ENCODE measurements at places on chromosomes 7 and 10.

GRCh38 chr7:40244226-40244625 is 109.4 kb downstream of the SUGCT start:
- no peak for DNase-seq

DNA sequence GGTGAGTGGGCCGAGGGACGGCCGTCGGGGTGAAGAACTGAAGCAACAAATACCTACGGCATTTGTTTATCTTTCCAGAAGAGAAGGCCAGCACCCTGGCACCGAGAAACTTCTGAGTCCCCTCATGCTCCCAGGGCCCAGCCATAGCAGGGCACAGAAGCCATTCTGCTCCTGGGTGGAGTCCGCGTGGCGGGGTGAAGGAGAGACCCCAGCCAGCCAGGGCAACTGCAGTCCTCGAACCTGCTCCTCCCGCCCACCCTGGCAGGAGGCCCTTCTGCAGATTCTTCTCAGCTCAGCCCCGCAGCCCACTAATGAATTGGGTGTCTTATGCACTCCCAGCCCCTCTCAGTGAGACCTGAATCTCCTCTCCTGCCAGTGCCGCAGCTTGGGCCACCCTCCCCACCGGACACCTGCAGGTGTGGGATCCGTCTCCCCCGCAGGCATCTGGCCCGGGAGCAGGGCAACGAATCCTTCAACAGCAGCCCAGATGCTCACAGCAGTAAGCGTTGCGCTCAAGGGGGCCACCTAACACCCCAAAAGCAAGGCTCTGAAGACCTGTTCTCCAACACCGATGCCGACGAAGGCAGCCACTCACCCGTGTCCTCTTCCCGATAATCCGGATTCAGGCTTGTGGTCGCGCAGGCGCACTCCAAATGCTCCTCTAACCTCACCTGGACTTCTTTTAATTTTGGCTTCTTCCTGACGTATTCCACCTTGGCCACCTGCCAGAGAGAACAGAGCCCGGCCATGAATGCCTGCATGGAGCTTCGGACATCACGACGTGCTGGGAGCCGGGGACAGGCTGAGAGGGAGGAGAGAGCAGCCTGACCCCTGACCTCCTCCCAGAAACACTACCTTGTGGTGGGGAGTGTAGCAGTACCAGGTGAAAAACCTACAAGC is 18.9 kb downstream of the PDGFA start:
- DNase-seq, result no peak

DNA sequence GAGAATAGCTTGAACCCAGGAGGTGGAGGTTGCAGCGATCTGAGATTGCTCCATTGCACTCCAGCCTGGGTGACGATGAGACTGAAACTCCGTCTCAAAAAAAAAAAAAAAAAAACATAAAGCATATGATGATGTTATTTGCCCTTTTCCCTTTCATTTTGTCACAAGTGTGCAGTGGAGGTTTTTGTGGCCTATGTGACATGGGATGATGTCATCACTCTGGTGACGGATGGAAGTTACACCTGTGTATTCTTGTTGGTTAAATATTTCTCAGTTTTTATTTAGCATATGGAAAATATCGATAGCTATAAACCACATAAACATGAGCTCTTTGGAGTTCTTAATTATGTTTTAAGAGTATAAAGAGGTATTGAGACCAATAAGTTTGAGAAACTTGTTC is 71.8 kb upstream of the EMX2 start:
- no peak for DNase-seq

DNA sequence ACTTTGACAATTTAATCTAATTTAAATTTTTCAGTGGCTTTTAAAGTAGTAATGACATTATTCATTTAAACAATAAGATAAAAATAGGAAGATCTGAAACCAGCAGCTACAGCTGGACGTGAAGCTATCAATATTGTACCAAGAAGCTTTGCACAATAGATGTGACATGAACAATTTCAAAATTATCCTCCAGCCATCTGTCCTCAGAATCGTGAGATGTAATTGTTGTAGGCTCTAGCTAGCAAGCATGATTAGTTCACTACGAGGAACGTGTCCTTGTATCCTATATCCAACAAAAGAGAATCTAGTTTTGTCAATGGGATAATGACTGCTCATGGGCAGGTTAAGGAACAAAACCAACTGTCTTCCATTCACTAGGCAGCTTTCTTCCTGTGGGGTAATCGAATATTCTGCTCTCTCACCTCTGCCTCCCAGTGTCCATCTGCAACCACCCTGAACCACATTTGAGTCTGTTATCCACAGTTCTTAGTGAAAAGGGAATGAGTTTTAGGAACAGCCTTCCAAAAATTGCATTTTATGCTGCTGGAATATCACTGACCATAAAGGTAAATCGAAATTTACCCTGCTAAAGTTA is 247.3 kb downstream of the PARD3 start:
- DNase-seq, result no peak

DNA sequence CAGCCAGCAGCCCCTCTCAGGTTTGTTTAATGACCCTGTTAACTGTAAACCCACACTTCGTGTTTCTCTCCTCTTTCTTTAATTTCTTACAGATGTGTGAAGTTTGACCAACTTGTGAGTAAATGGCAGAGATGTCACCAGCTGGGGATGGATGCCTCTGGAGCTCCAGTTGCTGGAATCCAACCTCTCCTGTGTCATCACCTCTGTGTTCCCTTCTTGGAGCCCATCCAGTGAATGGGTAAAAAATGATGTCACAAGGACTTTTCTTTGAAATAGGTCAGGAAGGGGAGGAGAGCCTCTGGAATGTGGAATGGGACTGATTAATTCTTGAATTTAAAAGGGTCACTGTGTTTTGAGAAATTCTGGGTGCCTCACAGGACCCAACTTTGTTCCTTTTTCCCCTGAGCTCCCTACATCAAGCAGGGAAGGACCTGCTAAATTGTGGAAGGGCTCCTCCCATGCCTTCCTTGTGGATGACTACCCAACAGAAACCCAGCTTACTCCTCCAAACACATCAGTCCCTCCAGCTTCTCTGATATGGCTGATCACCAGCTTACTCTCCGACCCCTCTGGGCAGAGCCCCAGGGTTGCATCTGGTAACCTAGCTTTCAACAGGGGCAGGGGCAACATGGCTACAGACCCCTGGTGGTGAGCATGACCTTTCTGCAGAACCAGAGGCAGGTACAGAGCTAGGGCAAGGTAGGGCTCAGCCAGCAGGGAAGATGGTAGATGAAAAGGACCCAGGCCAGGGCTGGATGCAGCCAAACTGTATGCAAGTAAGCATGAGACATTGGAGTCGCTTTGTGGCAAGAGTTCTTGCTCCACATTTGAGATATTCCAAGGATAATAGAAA is 67.5 kb downstream of the STRA8 start:
- DNase-seq, result no peak

- no peak for DNase-seq
Measured at GRCh38 chr7:48251766-48252165, 80.5 kb downstream of the ABCA13 start.

GRCh38 chr10:110093722-110094121 is 85.9 kb downstream of the ADD3 start:
- no peak for DNase-seq

DNA sequence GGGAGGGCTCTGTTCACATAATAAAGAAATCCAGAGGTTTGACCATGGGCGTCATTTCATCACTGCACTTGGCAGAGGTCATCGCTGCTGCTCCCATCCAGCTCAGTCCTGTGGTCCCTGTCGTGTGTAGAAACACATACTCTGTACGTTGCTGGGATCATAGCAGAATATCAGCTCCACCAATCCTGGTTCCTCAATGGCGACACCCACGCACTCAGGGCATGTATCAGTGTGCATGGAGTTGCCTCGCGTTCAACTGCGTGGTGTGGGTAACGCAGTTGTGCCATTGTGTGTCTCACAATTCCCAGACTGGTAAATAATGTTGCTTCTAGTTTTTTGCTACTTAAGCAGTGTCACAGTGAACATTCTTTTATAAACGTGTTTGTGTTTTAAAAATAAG is 111.1 kb downstream of the LHPP start:
- no peak for DNase-seq

DNA sequence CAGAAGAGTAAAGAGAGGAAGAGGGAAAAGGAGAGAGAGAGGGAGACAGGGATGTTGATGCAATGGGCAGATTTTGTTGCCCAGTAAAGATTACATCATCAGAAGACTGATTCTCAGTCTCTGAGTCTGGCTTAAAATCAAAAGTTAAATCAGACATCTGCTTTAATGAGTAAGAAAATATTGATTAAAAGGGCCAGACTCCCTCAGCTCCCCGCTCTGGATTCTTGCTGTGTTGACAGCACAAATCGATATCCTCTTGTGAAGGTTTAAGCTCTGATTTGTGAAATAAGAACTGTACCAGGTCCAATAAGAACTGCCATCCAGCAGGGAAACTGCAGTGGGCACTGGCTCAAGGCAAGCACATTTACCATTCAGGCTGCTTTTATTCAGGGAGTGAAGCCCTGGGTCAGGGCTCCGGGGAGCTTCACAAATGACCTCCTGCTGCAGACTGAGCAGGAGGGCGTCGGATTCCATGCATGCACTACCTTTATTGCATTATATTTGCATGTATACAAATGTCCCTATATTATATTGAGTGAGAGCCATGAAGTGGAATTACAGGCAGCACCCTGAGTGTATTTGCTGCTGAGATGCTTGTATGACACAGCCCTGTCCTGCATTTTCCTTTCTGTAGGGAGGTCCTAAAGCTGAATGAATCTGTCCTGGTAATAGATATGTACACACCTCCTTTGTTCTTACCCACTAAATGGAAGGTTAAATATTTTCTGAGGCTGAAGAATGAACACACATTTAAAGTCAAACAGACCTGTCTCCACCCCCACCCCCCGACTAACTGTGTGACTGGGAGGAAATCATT is 401.5 kb downstream of the REEP3 start:
- DNase-seq, result peak; percentile 28

GRCh38 chr7:99667179-99667578 is 12.6 kb downstream of the CYP3A5 start:
- no peak for DNase-seq

- DNase-seq, result no peak
Measured at GRCh38 chr10:20065814-20066213, 249.6 kb downstream of the PLXDC2 start.

GRCh38 chr7:127738859-127739258 is 86.9 kb downstream of the SND1 start:
- no peak for DNase-seq

DNA sequence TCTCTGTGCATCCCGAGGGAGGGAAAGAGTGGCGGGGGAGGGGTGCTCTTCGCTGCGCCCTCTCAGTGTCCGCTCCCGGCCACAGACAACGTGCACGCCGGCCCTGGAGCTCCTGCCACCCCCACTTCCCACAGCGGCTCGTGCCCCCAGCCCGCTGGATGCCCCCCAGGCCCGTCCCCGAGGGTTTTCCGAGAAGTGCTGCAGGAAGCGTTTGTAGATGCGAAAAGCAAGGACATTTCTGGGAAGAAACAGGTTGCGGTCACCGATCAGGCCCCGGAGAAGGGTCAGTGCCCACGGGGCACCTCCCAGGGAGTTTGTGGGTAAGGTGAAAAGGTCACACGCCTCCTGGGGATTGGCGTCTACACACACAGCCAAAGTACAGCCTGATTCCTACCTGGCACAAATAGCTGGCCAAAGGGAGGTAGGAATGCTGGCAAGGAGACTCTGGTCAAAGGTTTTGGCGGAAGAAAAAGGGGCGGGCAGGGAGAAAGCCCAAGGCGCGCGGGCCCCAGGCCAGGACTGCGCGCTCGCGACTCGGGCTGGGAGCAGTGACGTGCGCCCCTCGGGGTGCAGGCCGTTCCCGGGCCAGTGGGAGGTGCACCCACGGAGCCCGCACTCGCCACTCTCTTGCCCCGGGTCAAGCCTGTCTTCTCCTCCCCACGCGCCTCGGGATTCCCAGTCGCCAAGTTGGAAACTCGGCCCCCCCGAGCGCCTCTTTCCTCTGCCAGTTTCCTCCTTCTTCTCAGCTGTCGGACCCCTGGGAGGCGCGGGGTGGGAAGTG is 1.5 kb upstream of the NRP1 start:
- no peak for DNase-seq

- no peak for DNase-seq
Measured at GRCh38 chr7:76254781-76255180, 47.7 kb upstream of the HSPB1 start.

- peak; percentile 14 for DNase-seq
Measured at GRCh38 chr7:135232720-135233119, 918 bp upstream of the STRA8 start.

GRCh38 chr10:87712913-87713616 is 53.4 kb downstream of the PAPSS2 start:
- DNase-seq, result no peak

- no peak for DNase-seq
Measured at GRCh38 chr10:132634241-132634946, 96.8 kb downstream of the INPP5A start.

GRCh38 chr10:77192402-77192801 is 445.2 kb downstream of the KCNMA1 start:
- no peak for DNase-seq

Data from OCI-M1 (cell line).